ENCODE measurements at places on chromosomes 4 and X.

DNA sequence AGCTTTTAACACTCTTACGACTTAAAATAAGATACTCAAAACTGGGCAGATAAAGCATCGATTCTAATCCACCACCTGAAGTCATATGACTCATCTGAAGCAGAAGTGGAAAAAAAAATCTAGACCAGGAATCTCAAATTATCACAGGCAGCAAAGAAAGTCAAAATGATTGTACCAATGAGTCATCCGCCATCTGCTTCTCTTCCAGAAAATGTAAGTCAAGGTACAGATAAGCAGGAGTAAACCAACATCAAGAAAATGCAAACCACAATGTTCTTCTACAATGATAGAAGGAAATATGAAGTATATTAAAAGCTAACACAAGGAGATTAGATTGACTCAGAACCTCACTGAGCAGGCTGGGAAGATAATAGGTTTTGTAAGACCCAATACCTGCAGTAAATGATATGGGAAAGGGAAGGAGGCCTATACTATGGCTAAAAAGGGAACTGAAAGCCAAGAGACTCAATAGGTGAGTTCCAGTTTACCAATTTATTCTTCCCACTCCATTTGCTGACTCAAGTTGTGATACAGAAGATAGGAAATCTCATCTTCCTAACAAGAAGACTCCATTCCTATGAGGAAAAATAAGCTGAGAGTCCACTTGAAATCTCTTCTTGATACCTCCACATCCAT is 88.4 kb upstream of the TET2 start:
- no peak for DNase-seq

DNA sequence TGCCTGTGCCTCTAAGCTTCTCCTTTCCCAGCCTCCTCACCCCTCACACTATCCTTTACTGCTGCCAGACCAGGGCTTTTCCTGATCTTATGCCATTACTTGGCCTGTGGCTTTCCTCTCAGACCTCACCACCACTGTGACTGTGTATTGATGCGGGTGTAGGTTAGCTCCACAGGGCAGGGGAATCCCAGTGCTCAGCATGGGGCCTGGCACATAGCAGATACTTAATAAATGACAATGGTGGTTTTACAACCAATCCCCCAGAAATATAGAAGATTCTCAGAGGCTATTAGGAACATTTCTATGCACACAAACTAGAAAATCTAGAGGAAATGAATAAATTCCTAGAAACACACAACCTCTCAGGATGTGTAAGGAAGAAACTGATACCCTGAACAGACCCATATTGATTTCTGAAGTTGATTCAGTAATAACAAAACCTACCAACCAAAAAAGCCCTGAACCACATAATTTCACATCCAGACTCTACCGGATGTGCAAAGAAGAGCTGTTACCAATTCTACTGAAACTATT is 129.6 kb upstream of the QRFPR start:
- DNase-seq: no peak

DNA sequence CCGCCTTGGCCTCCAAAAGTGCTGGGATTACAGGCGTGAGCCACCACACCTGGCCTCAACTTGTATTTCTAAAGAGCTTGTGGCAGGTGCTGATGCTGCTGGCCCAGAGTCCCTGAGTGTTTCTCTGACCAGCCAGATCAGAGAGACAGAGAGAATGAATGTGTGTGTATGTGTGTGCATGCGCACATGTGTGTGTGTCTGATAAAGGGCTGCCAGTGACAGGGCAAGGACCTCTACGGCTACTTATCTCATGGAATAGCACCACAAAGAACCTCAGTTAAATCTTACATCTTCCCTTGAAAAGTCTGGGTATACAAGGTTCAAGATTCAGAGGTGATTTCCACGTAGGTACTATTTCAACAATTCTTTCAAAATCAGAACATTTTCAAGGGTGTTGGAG is 86.0 kb downstream of the SCD5 start:
- no peak for DNase-seq

DNA sequence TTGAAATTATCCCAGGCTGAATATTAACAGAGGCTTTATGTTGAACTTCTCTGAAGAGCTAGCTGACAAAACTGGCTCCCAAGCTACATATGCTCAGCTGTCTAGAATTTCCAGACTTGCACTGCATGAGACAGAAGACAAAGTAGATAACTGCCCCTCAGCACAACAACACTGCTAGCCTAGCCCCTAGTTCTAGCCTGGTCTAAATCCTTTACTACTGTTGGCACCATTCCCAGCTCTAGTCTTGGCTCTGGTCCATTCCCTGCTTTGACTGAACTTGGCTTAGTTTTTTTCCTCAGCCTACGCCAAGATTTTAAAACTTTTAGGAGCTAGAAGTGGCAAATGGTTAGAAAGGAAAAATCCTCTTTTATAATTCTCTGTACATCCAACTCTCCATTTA is 7.6 kb upstream of the OPHN1 start:
- DNase-seq: no peak

GRCh38 chrX:68728186-68728585 is 80.7 kb downstream of the STARD8 start:
- no peak for DNase-seq

DNA sequence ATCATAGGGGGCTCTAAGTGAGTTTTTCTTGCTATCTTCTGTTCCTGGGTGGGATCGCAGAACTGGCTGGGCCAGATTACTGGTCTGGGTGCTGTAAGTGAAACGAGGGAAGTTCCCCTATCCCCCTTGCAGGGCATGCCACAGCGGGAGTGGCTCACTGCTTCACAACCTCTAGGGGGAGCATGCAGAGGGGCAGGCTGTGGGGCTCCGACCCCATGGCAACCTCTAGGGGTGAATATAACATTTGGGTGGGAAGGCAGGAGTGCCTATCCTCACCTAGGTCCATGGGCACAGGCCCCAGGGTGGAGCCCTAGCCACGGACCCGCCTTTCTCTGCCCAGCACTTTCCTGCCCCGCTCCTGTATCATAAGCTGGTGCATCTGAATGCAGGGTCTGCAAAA is 1.7 kb upstream of the RRAGB start:
- DNase-seq: no peak

- DNase-seq: peak; percentile 66
Measured at GRCh38 chr4:146521541-146522097, at the start of gene SLC10A7. Gene SLC10A7, minus strand, starts transcription at chr4:146521940. Its CDS starts 223 bp downstream, at chr4:146521717.

DNA sequence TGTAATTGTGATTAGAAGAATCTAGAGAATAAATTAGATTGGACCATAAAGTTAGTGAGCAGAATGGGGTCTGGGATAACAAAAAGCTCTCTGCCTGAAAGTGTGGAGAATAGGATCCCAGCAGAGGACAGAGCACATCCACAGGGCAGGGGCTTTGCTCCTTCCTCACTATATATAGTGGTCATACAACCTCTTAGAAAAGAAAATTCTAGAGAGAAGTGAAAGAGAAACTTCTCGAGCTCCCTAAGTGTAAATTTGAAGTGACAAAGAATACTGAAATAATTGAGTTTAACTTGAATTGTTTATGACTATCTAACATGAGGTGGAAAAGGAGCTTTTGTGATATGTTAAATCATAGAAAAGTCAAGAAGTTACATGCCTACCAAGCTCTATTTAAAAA is 14.9 kb downstream of the ADAM29 start:
- no peak for DNase-seq

- DNase-seq: no peak
Measured at GRCh38 chr4:155094201-155094820, 114.1 kb upstream of the NPY2R start.

DNA sequence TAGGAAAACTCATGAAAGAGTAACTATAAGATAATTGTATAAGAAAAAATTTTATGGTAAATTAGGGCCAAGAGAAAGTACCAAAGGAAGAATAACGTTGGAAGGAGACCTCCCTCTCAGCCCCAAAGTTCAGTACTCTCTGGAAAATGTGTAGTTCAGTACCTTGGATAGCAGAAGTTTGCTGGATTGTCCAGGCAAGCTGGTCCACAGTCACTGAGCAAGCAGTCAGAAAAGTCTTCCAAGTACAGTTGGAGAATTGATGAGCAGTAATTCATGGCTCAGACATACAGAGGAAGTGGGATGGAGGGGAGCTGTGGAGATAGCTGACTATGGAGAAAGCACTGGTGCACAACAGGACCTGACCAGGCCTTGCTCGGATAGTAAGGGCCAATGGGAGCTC is 598.2 kb upstream of the NDST4 start:
- no peak for DNase-seq

DNA sequence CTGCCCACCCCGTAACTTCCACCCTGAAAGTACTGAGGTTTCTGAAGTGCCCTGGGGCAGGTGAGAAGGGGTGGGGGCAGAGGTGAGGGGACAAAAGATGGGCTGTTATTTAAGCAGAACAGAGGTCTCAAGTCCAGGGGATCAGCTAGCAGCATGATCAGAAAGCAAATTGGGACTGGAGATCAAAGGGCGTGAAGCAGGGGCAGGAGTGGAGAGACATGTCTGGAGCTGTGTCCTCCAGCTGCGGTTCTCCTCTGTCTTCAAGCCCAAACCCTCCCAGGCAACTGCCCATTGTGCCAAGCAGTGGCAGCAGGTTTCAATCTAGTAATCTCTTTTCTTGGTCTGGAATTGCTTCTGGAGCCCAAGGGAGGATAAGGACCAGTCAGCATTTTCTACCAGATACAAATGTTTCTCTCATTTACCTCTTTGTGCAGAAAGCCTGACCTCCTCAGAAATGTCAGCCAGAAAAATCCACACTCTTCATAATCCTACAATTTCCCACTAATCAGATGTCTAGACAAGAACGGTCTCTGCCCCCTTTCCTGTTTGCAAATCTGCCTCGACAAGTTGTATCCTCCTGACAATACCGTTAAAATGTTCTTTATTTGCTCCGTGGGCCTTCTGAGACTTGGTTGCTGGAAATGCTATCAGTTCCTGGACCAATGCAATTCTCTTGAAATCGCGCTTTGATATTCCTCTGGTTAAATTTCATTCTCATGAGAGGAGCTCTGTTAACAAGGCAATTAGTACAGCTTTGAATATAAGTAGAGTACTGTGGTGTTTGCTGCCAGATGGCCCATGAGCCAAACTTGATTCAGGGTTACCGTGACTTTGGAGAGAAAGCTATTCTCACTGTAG is 23.2 kb upstream of the RASL11B start:
- no peak for DNase-seq

DNA sequence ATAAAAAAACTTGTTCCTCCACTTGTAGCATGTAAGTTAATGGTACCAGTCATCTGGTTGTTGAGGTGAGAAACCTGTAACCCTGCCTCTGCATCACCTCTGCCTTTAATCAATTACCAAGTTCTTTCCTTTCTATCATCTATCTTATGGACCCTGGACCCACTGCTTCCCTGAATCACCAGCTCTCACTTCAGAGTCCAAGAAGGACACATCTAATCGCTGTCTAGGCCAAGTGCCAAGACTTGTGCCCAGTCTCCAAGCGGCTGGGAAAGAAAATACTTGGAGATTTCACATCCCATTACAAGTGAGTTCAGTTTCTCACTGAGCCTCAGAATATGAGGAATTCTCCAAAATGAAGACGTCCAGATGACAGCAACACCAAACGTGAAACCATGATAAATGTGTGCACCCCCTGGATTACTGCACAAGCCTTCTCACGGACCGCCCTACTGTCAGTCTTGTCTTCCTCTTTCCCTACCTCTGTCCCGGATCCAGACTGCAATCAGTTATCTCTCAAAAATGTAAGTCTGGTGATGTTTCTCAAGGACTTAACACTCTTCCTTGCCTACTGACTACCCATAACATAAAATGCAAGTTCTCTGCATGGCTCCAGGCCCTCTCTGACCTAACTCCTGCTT is 10.4 kb downstream of the PALLD start:
- DNase-seq: no peak

GRCh38 chr4:47836641-47837093 is 1.2 kb downstream of the CORIN start:
- peak; percentile 22 for DNase-seq

DNA sequence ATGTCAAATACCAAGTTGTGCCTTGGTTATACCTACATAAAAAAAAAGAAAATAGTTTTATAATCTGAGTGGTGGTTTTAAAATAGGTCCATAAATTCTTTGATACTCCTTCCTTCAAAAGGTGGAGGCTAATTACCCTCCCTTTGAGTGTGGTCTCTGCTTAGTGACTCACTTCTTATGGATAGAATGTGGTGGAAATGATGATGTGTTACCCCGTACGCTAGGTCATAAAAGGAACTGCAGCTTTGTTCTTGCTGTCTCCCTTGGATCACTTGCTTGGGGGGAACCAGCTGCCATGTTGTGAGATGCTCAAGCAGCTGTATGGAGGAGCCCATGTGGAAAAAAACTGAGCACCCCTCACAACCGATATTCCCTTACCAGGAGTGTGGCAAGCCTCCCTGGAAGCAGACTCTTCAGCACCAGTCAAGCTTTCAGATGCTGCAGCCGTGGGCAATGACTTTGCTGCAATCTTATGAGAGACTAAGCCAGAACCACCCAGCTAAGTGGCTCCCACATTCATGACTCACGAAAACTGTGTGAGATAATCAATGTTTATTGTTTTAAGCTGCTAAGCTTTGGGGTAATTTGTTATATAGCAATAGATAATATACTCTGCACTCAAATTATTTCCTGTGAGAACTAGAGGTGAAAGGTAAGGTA is 195.0 kb upstream of the GATB start:
- DNase-seq: no peak

GRCh38 chr4:134540588-134540987 is 339.0 kb upstream of the PABPC4L start:
- DNase-seq: no peak

GRCh38 chr4:154084864-154085263 is 296.0 kb upstream of the SFRP2 start:
- DNase-seq: no peak

- DNase-seq: no peak
Measured at GRCh38 chrX:107730298-107730655, 45.3 kb downstream of the TSC22D3 start.

DNA sequence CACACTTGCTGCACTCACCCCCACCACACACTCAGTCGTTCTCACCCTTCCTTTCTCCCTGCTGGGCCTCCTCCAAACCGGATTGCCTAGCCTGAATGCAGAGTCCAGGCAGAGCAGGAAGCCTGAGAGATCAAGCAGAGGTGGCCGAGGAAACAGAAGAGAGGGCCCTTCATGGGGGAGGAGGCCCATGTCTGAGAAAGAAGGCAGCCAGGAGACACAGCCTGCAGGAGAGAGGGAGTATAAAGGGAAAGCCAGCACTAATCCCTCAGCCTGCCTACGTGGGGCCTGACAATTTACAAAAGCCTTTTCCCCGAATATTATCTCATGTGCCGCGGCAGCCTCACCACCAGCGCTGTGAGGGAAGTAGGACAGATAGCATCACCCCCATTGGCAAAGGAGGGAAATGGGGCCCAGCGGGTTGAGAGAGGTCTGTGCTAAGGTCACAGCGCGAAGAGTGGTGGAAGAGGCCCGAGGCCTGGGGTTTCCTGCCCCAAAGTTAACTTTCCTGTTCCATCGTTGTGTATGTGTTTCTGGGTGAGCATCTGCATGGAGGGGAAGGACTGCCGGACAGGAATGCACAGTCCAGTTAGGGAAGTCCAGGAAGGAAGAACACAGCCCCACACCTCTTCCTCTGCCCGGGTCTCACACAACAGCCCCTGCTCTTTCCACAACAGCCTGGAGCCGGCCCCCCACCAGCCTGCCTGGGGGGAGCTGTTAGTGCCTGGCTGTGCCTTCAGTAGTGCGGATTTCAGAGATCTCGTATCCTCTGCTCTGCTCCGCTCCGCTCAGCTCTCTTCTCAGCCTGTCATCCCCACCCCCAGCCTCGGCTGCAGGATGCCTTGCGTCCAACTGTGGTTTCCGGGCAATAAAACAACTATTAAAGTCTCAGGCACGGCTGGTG is 50.9 kb upstream of the BCOR start:
- DNase-seq: no peak

GRCh38 chr4:68489338-68489737 is 42.1 kb downstream of the TMPRSS11E start:
- DNase-seq: no peak
